ENCODE measurements at places on chromosomes 4 and X.

- DNase-seq = no peak
Measured at GRCh38 chr4:173046818-173047217, 121.8 kb upstream of the GALNT7 start.

DNA sequence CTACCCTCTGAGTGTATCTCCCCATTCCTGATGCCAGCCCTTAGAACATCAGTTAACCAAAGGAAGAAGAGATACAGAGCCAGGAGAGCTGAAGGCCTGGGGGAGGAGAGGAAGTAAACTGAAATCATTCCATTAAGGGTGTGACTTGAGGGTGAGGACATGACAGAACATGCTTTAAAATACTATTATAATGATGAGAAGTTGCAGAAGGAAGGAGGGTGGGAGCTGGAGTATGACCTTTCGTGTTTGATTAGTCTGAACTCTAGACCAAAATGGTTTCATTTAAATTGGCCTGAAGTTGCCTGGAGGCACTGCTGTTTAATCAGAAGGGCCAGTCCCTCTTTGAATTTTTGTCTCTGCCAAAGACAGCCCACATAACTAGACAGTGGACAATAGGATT lies 11.4 kb downstream of the INTS6L start:
- DNase-seq = no peak

- DNase-seq = no peak
Measured at GRCh38 chr4:76090241-76090691, 15.8 kb downstream of the ART3 start.

- no peak for DNase-seq
Measured at GRCh38 chr4:124104101-124104500, 608.4 kb downstream of the ANKRD50 start.

DNA sequence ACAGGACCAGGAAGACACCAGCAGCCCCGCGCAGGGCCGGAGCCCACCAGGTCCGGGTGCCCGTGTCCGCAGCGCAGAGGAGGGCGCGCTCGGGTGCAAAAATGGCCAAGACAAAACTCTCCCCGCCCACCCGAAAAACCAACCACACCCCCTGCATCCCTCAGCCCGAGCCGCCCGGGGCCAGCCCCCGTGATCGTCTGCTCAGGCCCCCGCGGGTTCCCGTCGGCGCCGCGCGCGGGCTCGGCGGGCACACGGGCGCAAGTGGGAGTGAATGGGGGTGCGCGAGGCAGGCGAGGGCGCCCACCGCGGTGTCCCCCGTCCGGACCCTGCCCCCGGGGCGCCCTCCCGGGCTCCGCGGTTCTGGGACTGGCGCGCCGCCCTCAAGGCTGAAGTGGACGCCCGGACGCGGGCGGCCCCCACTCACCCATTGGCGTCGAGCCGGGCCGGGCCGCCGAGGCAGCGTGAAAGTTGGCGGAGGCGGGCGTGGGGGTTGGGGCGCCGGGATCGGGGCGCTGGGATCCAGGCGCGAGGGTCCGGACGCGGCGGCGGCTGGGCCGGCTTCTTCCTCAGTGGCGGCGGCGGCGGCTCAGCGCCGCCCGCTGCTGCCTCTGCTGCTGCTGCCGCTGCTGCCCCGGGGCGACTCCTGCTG lies 393 bp downstream of the SH3KBP1 start:
- peak; percentile 12 for DNase-seq

DNA sequence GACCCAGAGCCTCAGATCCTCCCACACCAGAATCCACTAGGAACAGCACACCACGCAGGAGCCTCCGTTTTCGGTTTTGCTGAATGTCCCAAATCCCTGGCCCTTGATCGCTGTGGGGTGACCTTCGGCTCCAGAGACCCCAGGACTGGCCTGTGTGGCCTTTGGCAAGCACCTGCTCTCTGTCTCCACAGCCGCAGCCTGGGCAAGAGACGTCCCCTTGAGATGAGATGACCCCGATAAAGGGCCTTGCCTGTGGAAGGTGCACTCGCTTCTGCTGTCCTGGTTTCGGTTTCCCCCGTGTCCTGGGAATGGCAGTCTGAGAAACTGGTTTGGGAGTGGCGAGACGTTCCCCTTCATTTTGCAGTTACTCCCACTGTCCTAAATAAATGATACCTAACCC lies 9.6 kb downstream of the PSAPL1 start:
- no peak for DNase-seq

GRCh38 chr4:16110661-16111290 lies 27.0 kb upstream of the PROM1 start:
- DNase-seq = no peak

GRCh38 chr4:14234307-14234706 lies 606.8 kb upstream of the BOD1L1 start:
- DNase-seq = no peak

DNA sequence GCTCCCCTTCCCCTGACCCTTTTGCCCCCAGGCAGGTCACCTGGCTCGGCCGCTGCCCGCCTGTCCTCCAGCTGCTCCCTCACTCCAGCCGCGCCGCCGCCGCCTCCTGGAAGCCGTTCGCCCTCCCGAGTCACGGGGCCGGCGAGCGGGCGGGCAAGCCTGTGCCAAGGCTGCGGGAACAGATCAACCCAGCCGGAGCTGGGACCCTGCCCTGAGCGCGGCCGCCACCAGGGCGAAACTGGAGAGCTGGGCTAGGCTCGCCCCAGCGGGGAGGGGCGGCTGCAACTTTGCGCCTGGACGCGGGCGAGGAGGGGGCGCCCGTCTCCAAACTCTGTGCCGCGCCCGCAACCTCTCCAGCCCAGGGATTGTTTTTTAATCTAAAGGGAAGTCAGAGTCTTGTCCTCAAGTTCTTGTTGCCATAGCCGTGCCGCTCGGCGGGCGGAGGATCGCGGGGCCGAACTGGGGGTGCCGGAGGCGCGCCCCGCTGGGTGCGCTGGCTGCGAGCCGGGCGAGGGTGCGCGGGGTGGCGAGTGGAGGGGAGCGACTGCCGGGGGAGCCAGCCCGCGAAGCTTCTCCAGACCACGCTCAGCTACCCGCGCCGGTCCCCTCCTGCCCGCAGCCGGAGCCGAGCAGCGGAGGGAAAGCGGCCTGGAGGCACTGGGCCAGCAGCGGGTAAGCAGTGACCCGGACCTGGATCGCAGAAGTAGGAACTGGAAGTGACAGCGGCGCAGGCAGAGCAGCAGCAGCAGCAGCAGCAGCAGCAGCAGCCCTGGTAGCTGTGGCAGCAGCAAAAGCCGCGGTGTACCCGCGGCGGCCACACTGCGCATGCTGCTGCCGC lies 13.4 kb downstream of the ARHGEF6 start:
- peak; percentile 65 for DNase-seq

GRCh38 chr4:140595065-140595464 lies 26.3 kb upstream of the UCP1 start:
- no peak for DNase-seq

GRCh38 chr4:110170861-110171260 lies 27.6 kb downstream of the ELOVL6 start:
- DNase-seq = no peak

- no peak for DNase-seq
Measured at GRCh38 chr4:30068234-30068633, 651.9 kb upstream of the PCDH7 start.

GRCh38 chr4:158314756-158315487 lies 104.6 kb downstream of the TMEM144 start:
- DNase-seq = peak; percentile 5

- no peak for DNase-seq
Measured at GRCh38 chr4:101355246-101355645, 7.9 kb upstream of the PPP3CA start.

DNA sequence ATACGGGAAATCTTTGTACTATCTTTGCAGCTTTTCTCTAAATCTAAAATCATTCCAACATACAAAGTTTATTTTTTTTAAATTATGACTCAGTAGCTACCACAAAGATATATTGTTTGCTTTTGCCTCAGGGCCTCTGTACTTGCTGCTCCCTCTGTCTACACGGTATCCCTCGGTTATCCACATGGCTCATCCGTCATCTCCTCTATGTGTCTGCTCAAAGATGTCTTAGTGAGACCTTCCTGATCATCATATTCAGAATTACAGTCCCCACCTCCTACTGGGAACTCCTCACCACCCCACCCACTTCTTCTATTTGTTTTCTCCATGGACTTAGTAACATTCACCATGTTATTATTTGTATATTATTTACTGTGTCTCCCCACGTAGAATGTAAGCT lies 107.8 kb downstream of the PARM1 start:
- no peak for DNase-seq

- DNase-seq = no peak
Measured at GRCh38 chr4:178385481-178385880, 943.2 kb upstream of the AGA start.

GRCh38 chr4:91170768-91171167 lies 1043.6 kb downstream of the CCSER1 start:
- DNase-seq = no peak

DNA sequence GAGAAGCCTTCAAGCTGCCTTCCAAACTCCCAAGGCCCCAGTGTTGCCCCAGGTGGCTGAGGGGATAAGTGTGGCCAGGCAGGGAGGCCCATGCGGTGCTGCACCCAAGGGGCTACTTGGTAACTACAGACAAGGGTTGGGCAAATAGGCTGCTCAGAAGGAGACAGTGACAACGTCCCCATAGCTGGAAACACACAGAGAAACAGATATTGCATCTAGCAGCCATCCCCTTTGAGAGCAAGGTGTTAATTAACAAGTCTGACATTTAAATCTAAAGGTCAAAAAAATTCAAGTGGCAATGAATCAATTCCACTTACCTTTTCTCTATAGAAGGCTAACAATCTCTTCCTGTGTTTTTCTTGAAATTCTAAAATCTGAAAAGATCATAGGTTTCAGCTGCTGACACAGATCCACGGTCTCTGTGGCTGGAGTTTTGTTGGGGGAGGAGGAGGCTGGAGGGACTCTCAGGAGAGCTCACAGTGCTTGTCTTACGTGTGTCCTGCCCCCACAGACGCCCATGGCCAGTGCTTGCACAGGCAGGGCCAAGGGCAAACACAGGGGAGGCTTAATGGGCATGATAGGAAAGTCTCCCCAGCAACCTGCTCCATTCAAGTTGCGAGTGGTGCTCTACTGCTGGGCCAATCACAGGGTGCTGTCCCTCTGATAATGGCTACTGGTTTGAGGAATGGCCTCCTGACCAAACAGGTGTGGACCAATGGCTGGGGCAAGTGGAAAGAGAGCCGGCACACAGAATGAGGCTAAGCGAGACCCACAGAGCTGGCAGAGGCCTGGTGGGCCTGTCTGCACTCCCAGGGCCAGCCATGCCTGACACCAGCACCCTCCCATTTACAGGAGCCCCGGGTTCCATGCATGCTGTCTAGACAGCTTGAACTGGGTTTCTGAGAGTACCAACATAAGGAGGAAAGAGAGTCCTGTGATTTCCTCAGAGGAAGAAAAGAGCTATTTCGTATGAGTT lies 22.6 kb downstream of the RNF212 start:
- no peak for DNase-seq

GRCh38 chr4:173420324-173420752 lies 21.4 kb upstream of the SCRG1 start:
- peak; percentile 60 for DNase-seq

All from RKO (cell line).